ENCODE measurements at places on chromosomes 6 and 20.

- peak; percentile 79 for DNase-seq
These were observed 585 bp downstream of the PIM1 start for GRCh38 chr6:37170273-37171200.

GRCh38 chr6:14518515-14519217 lies 401.1 kb downstream of the CD83 start:
- no peak for DNase-seq

- no peak for DNase-seq
These were observed 24.3 kb downstream of the EPB41L2 start for GRCh38 chr6:131038597-131039344.

DNA sequence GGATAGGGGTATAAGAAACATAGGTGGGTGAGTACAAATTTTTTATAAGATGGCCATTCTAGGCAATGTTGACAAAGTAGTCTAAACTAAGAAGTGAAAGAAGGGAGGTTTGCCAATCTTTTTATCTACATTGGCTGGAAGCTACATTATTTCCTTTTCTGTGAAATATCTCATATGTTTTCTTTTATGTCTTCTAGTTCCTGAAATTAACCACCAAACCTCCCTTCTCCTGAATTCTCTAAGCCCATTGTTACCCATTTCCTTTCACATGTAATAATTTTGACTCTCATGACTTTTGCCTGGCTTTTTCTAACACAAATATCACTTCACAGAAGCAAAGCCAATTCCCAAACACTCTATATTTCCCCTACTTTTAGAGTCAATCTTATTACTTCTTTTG lies 496.2 kb upstream of the JAG1 start:
- DNase-seq = no peak

DNA sequence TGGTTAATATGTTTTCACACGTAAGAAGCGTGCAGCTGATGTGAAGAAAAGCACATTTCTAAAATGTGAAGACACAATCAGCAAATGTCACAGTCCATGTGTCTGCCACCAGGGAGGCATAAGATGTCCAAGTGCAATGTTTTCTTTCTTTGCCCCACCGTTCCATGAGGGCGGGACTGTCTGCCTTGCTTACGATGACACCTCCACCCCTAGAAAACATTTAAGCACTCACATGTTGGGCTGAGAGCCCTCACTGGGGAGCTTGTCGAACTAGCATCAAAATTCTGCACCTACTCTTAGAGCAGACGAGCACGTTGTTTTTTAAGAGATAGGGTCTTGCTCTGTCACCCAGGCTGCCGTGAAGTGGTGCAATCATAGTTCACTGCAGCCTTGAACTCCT lies 57.6 kb downstream of the PSMG4 start:
- no peak for DNase-seq

DNA sequence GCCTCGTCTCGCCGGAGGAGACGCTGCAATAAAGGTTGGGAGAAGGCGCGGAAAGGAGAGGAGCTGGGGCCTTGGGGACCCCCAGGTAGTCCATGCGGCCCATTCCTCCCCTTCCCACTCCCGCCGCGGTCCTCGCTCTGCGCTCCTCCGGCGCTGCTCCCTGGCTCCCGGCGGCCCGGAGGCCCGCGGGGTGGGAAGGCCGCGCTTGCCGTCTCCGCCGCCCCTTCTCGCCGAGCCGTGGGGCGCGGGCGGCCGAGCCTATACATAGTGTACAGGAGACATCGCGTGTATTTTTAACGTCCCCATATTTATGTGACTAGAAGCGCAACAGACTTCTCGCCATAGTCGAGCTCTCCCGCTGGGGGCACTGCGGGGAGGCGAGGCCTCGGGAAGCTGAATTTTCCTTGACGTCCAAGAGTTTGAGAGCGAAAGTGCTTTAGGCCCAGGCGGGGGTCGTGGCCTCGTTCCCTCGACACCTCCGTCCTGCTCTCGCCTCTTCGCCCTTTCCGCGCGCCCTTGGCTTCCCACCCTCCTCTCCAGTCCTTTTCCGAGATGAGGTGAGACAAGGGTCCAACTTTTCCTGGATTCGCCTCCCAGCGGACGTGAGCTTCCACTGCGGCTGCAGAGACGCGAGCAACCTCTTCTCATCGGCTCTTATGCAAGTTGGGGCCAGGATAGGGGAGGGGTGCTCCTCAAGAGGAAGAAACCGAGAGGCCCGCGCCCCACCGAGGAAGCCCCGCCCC lies 29.0 kb downstream of the SLC12A5 start:
- DNase-seq = peak; percentile 48

- no peak for DNase-seq
These were observed 160.4 kb downstream of the TMEM242 start for GRCh38 chr6:157162766-157163433.

GRCh38 chr6:159914565-159914923 lies 23.8 kb downstream of the MAS1 start:
- no peak for DNase-seq

GRCh38 chr20:53688085-53688484 lies 94.4 kb upstream of the ZNF217 start:
- DNase-seq = no peak

- DNase-seq = no peak
These were observed 50.0 kb upstream of the CLDN20 start for GRCh38 chr6:155213611-155214372.

DNA sequence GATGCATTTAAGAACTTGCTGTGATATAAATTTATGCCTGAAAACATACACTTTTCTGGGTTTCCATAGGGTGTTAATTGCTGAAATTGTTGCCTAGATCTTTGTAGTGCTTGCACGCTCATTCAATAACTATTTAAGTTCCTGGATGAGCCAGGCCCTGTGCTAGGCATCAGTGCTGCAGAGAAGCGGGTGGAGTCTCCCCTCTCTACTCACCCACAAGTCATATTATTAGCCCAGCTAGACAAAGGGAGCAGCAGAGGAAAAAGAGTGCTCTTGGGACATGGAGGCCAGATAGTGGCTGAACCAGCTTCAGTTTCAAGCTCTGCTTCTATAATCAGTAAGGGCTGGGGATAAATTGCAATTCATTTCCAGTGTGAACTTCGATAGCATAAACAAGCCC lies 329.1 kb downstream of the TFAP2B start:
- no peak for DNase-seq

DNA sequence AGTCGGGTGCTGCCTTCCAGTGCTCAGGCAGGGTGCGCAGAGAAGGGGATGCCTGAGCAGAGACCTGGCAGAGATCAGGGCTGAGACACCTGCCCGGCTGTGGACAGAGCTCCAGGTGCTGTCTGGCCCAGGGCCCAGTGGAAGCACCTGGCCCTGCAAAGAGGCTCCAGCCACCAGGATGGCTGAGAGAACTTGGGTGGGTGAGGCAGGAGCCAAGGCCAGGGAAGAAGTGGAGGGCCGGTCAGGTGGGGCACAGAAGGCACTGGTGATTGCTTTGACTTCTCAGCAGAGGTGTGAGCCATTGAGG lies 31.2 kb downstream of the PNLDC1 start:
- DNase-seq = no peak
